ENCODE measurements at places on chromosomes 1 and 21. TPM values are rescaled to one million over a fixed set of nuclear protein-coding genes. Genes with fewer than 3 reads are reported as not detected.

- DNase-seq, result no peak
- H3K27me3 ChIP-seq, result no peaks in the 10 kb centered on the region
- H3K4me3 ChIP-seq, result no peak overlapping the region
- H3K4me1 ChIP-seq, result no peaks in the 10 kb centered on the region
Observed at GRCh38 chr1:30323841-30324240, 399.5 kb downstream of the MATN1 start.

- no peaks in the 10 kb centered on the region for H3K36me3 ChIP-seq
- no peak for DNase-seq
- H3K27ac ChIP-seq, result no peak overlapping the region
- H3K4me3 ChIP-seq, result no peak overlapping the region
- H3K4me1 ChIP-seq, result peaks cover 6% of the 10 kb centered on the region
Observed at GRCh38 chr1:37630426-37631028, 4.2 kb downstream of the RSPO1 start.

The THEMIS2 gene
- 24.3 TPM for total RNA-seq

- no peaks in the 10 kb centered on the region for H3K27me3 ChIP-seq
- H3K27ac ChIP-seq, result no peak overlapping the region
- no peak for DNase-seq
- no peaks in the 10 kb centered on the region for H3K4me1 ChIP-seq
Observed at GRCh38 chr1:178551307-178551706, 38.4 kb downstream of the TEX35 start.

DNA sequence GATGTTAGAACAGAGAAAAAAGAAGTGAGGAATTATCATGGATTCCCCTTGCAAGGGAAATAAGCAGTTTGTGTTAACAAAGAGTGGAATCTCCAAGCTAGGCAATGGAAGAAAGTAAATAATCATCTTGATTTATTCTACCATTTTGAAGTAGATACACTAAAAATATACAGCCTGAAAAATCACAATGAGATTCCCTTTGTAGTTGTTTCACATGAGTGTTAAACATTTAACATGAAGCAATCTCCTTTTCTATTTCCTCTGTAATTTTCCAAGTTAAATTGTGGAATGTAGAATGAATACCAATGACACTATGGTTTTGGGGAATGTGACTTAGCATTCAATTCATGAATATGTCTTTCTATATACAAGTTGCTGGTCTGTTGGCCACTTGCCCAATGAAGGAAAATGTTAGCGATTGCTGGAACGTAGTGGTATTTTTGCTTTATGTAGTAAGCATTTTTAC, 5.7 kb downstream of the TGFB2 start:
- H3K36me3 ChIP-seq, result no peaks in the 10 kb centered on the region
- DNase-seq, result no peak
- H3K27me3 ChIP-seq, result peaks cover 52% of the 10 kb centered on the region
- peaks cover 9% of the 10 kb centered on the region for H3K4me1 ChIP-seq
- no peak overlapping the region for H3K27ac ChIP-seq
- H3K4me3 ChIP-seq, result peak overlapping the region; percentile 58

DNA sequence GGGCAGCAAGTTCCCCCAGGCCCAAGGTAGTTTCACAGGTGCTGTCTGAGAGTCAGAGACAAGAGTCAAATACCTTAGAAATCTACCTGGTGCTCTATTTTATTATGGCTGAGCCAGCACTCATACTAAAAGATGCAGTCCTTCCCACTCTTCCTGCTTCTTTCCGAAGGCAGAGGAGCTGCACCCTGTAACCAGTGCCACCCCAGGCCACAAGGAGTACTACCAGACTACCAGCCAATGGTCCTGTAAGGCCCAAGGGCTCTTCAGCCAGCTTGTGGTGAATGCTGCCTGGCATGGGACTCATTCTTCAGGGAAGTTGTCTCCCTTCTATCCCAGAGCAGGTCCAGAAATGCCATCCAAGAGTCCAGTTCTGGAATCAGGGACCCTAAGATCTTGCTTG, 203.8 kb upstream of the DUSP10 start:
- H3K27ac ChIP-seq, result no peak overlapping the region
- DNase-seq, result no peak
- no peaks in the 10 kb centered on the region for H3K27me3 ChIP-seq
- H3K4me1 ChIP-seq, result no peaks in the 10 kb centered on the region

The RBP7 gene
- not detected for total RNA-seq

DNA sequence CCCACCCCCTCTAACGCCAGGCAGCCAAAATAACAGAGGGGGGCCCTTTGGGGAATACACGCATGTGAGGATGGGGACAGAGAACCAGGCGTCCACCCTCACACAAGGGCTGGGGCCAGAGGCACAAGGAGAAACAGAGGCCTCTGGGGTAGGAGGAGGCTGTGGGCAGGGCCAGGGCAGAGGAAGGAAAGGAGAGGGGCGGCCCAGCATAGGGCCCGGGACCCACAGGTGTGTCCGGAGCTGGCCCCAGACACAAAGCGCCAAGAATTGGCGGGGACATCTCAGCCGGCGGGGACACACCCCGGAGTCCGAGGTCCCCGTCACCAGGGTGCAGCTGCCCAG, 6.7 kb downstream of the PLEKHG5 start:
- no peaks in the 10 kb centered on the region for H3K36me3 ChIP-seq
- DNase-seq, result no peak
- peaks cover 36% of the 10 kb centered on the region for H3K27me3 ChIP-seq
- H3K27ac ChIP-seq, result no peak overlapping the region
- no peak overlapping the region for H3K4me3 ChIP-seq
- peaks cover 5% of the 10 kb centered on the region for H3K4me1 ChIP-seq

DNA sequence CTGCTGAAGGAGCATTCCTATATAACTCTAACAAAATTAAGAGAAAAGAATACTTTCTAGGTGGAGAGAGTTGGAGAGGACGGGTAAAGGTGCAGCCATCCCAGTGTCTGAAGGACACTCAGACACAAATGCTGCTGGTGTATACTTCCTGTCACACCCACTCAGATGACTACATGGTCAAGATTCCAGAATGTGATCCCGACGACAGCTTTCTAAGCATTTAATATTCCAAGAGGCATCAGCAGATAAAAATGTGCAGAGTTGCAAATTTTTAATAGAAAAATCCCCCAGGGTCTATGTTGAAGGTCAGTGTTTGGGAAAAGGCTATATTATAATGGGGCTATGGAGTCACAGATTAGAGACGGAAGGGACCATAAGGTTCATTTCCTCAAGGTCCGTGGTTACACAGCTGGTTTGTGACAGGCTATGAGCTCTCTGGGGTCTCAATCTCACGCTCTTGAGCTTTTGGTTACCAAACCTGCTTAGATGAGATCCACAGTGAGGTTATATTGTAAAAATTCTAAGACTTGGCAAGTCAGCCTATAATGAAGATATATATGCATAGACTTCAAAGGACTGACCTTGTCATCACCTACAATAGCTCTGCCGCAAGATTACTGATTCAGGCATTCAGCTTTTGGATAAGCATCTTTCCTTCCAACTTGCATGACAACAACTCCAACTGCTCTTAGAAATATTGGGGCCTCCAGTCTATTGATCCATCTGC, 35.1 kb downstream of the ZNF281 start:
- H3K4me3 ChIP-seq, result no peak overlapping the region
- no peaks in the 10 kb centered on the region for H3K36me3 ChIP-seq
- peaks cover 9% of the 10 kb centered on the region for H3K4me1 ChIP-seq
- H3K27ac ChIP-seq, result no peak overlapping the region
- no peak for DNase-seq
- H3K27me3 ChIP-seq, result no peaks in the 10 kb centered on the region

- H3K27me3 ChIP-seq, result no peaks in the 10 kb centered on the region
- H3K36me3 ChIP-seq, result no peaks in the 10 kb centered on the region
- H3K4me1 ChIP-seq, result no peaks in the 10 kb centered on the region
Observed at GRCh38 chr1:216809649-216810048, 86.4 kb upstream of the ESRRG start.
